ENCODE measurements at places on chromosomes 7 and 10.

GRCh38 chr7:2313450-2314208 lies 612 bp downstream of the SNX8 start:
- DNase-seq: no peak

DNA sequence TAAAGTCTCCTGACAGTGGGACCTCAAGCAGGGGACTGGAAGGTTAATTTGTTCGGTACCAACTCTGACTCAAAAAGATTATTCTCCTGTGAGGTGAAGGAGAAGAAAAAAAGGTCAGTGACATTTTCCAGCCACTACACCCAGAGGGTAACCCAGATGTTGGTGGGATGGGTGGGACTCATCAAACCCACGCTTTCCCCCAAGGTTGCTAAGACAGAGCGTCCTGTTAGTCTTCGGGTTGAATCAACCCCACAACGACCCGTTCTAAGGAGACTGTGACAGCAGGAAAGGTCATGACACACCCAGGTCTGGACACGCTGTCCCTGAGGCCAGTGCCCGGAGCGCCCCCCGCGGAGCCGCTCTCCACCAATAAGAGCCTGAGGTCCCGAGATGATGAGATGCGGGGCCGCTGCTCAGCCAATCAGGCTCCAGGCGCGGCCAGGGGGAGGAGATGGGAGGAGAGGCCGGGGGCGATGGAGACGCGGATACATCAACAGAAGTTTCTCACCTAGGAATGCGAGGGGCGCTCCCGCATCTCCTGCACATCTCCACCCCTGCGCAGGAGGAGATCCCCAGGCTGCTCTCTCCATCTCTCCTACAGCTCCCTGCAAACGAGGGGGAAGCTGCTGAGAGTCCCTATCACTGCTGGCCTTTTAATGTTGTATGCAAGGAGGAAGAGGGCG lies at the start of gene WNT16:
Gene WNT16 (plus strand): TSS at position 493 of the 683 bp plus-strand sequence. CDS start 293 bp downstream, outside the sequence.
- DNase-seq: no peak

- no peak for DNase-seq
Observed at GRCh38 chr10:70992436-70992835, 104.1 kb upstream of the PCBD1 start.

DNA sequence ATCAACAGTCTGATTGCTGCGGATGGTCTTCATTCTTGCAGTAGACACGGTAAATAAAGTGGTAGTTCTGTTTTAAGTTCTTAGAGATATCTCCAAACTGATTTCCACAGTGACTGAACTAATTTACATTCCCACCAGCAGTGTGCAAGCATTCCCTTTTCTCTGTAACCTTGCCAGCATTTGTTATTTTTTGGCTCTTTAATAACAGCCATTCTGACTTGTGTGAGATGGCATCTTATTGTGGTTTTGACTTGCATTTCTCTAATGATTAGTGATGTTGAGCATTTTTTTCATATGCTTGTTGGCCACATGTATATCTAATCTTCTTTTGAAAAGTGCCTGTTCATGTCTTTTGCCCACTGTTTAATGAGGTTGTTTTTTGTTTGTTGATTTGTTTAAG lies 30.2 kb upstream of the CXCL12 start:
- no peak for DNase-seq

- no peak for DNase-seq
Observed at GRCh38 chr7:604001-604883, 84.6 kb upstream of the PDGFA start.
